ENCODE measurements at places on chromosomes 2 and 18.
A peak's percentile ranks its signal among the peaks of the same experiment; 100 is the strongest.

DNA sequence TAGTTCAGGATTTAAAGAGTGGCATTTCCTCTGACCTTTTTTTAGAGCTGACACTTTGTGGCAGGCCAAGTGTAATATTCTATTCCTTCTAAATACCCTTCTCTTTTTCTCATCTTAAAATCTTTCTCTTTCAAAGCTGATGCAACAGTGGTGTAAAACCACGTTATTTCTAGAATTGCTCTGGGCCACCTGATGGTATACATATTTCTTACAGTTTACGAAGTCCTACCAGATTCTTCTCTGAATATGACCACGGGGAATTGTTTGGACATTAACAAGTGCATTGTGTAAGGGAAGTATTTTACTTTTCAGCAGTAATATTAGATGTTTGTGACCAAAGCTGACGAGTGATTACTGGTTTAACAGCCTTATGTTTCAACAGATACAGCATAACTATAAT, 109.9 kb downstream of the PTPRM start:
- DNase-seq = no peak

DNA sequence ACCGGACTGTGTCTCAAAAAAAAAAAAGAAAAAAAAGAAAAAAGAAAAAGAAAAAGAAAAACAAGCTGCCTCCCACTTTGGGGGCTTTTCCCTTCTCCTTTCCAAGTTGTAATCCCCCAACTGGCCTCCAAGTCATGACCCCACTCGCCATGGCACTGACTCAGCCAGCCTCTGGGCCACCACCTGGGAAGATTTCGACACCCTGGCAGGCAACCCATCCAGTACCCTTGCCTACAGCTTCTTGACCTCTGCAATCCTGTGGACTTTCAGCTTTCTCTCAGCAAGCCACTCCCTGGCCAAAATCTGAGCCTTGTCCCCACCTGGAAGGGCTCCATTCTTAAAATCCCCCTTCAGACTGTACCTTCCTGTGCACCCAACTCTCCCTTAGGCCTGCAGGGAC, 22.3 kb upstream of the FOSL2 start:
- DNase-seq = no peak

GRCh38 chr18:35590935-35591334, 9.4 kb downstream of the GALNT1 start:
- no peak for DNase-seq

GRCh38 chr2:16081316-16082200, 141.2 kb downstream of the MYCN start:
- no peak for DNase-seq

- peak; percentile 12 for DNase-seq
Measured at GRCh38 chr18:58761241-58761969, 90.1 kb downstream of the MALT1 start.

DNA sequence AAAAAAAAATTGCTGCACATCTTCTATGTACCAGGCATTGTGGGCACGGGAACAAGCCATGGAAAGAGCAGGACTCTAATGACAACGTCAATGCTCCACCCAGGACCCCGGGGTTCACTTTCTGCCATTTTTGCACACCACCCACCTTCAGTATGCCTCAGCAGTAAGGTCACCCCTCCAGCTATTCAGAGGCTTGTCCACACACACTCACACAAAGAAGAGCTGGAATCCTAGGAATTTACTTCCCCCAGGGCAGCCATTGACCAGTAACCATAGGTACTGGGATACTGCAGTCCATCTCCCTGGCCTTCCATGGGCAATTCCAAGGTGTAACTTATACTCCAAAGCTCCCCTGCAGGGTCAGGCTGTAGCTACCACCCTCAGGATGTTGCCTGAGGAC, 170.8 kb downstream of the SUCLG1 start:
- DNase-seq = no peak

- DNase-seq = no peak
Measured at GRCh38 chr2:239647052-239647819, 246.4 kb upstream of the HDAC4 start.

DNA sequence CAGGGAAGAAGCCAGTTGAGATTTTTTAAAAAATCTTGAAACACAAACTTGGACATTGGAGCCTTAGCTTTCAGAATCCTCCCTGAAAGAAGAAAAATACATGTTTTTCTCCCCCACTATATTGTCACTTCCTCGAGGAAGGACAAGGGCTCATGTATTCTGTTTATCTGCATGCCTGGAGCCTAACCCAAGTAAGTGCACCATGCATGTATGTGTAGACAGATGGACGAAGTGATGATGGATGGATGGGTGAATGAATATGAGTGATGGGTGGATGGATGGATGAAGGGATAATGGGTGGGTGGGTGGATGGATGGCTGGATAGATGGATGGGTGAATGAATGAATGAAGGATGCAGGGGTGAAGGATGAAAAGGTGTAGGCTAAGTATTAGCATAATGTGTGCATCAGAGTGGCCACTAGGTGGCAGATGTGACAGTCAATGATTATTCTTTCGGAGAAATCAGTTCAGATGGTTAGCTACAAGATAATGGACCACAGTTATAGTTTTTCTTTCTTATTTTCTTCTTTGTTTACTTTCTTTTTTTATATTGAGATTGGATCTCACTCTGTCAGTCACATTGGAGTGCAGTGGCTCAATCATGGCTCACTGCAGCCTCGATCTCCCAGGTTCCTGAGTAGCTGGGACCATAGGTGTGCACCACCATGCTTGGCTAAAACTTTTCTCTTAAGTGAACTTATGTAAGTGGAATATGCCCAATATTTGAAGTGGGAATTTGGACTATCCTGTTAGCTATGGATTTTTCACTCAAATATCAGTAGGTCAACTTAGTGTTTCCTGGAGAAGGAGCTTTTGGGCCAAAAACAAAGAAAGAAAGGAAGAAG, 18.5 kb upstream of the CCDC93 start:
- peak; percentile 57 for DNase-seq

DNA sequence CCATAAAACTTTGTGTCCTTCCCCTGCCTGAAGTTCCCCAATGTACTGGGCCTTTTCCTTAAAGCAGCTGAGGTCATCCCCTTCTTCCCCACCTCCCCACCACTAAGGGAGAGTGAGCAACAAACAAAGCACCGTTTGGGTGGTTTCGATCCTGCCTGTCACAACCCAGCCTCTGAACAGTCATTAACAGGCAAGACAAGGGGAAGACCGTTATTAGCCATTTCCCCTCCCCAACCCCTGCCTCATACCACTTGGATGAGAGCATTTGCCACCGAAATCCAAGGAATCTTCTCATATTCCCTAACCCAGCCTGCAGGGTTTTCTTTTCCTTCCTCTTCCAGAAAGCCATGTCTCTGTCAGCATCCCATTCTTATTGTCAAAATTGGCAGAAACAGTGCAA, 65.6 kb downstream of the STRADB start:
- DNase-seq = no peak

DNA sequence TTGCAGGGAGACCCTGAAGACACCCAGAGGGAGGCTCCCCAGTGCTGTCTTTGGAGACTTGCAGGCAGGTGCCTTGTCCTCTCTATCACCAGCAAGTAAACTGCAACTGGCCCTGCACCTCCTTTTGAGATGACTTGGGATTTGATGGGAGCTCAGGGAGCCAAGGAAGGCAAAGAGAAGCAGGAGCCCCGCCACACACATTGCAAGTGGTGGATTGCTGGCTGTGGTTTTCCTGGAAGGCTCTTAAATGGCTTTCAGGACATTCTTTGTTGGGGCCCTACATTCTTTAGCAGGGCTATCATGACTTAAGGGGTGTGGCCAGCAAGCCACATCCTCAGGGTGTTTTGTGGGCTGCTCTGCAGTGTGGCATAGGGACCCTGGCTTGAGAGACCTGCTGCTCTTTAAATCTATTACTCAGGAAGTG, 39.9 kb upstream of the CDC42EP3 start:
- peak; percentile 35 for DNase-seq

GRCh38 chr2:234300391-234300925, 196.4 kb downstream of the ARL4C start:
- DNase-seq = no peak

GRCh38 chr2:181542170-181542569, 85.0 kb downstream of the ITGA4 start:
- no peak for DNase-seq

- DNase-seq = no peak
Measured at GRCh38 chr2:238305965-238306671, 14.2 kb upstream of the TRAF3IP1 start.

- no peak for DNase-seq
Measured at GRCh38 chr2:192887337-192887736, 692.6 kb upstream of the TMEFF2 start.

- DNase-seq = no peak
Measured at GRCh38 chr18:49273241-49273880, 187.1 kb downstream of the DYM start.

- DNase-seq = no peak
Measured at GRCh38 chr2:208654056-208654455, 247.5 kb downstream of the PTH2R start.

DNA sequence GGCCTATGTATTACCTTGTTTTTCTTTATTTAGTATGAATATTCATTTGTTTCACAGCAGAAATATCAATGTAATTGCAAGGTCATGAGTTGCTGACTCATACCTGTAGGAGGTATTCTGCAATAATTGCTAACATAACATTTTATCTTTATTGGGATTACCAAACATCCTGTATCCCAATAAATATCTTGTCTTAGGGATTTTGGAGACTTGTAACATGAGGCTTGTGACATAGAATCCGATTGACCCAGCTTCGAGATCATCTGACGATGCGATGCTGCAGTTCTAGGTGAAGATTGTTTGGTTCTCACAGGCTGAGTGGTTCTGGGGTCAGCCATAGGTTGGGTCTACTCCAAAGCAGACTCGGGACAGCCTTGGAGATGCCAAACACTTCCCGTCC, 133.4 kb upstream of the RND3 start:
- no peak for DNase-seq

DNA sequence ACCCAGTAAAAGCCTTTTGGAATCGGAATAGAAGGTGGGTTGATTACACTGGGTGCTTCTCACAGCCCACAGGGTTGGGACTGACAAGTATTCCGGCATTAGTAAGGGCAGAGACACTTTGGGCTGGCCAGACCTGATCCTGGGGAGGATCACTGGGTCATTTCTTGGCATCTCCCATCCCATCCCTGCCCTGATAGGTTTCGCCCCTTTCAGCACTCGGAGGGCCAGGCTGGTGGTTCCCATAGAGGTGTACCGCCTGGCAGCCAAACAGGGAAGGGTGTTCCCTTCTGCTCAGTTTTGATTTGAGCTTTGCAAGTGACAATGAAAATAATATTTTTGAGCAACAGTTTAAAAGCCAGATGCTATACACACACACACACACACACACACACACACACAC, 37.3 kb downstream of the CYP1B1 start:
- no peak for DNase-seq

DNA sequence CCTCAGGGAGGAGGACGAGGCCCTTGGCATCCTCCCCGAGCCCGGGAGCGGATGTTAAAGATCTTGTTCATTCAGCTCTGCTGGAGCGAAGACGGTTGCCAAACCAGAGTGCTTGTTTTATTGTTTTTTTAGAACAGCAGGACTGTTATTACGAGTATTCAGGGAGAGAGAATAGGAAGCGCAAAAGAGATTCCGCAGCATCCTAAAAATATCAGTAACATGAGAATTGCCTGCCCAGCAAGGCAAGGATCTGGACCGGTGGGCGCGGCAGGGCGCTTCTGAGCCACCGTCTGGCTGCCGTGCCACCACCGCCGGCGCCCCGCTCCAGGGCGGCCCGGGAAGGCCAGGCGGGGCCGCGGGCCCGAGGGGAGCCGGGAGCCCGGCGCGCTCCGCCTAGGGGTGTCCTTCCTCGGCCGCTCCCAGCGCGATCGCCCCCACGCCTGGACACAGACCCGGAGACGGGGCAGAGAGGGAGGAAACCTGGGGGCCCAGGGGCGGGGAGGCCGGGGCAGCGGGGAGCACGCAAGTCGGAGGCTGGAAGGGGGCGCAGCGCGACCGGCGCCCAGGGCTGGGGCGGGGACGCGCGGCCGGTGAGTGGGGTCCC, 843 bp downstream of the CYS1 start:
- DNase-seq = no peak

DNA sequence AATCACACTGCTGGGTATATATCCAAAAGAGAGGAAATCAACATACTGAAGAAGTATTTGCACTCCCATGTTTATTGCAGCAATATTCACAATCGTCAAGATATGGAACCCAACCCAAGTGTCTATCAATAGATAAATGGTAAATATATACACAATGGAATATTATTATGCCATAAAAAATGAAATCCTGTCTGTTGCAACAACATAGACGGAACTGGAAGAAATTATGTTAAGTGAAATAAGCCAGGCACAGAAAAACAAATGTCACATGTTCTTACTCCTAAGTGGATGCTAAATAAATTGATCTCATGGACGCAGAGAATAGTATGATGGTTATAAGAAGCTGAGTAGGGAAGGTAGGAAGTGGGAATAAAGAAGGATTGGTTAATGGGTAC, 65.7 kb downstream of the NCKAP1 start:
- DNase-seq = no peak

DNA sequence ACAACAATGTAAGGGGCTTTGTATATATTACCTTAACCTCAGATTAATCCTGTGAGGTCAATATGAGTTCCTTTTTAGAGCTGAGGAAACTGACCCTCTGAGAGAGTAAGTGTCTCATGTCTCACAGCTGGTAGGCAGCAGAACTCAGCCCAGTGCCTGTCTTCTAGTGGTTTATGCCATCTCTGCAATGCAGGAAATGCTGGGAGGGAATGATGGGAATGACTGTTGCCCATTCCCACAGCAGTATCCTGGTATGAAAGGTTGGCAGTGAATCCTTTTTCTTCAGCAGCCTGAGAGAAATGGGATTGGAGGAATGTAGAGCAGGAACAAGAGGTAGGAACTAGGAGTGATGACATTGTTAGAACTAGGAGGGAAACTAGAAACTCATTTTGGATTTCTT, 6.0 kb downstream of the MRPL30 start:
- no peak for DNase-seq

DNA sequence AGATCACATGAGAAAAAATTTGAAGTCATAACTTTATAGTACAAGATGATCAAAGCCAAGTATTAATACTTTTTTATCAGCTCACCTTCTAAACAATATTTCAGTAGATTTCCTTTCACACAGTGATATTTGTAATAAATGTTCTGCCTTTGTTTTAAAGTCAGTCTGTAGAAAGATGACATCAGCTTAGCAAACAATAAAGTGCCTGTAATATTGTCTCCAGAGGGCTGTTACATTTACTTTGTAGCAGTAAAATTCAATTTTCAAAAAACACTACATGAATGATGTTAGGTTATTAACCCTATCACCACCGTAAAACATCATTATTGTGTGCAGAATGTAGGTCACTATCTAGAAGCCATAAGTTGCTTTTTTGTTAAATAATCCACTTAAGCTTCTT, 49.6 kb downstream of the ZEB2 start:
- DNase-seq = no peak

DNA sequence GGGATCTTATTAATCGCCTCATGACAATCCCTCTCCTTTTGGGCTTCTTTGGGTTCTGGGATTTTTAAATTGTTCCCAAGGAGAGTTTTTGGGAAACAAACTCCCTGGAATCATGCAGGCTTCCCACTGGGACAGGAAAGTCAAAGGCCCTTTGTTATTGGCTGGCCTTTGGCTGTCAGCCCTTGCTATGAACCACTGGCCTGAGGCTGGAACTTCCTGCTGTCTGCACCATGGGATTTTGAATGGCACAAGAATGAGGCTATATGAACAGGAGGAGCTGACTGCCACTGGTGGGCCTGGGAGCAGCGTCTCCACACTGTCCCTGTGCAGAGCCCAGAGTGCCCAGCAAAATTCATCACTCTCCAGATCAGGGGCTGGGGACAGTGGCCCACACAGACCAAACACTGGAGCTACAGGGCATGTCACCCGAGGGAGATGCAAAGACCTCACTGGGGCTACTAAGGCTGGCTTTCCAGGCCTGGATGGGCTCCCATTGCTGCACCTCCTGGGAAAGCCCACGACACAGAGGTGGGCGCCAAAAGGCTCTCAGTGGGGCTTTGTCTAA, 35.7 kb downstream of the STEAP3 start:
- no peak for DNase-seq

- no peak for DNase-seq
Measured at GRCh38 chr18:34913837-34914661, 127.2 kb upstream of the MAPRE2 start.
